ENCODE measurements at places on chromosomes 16 and 17.
A peak's percentile ranks its signal among the peaks of the same experiment; 100 is the strongest.

DNA sequence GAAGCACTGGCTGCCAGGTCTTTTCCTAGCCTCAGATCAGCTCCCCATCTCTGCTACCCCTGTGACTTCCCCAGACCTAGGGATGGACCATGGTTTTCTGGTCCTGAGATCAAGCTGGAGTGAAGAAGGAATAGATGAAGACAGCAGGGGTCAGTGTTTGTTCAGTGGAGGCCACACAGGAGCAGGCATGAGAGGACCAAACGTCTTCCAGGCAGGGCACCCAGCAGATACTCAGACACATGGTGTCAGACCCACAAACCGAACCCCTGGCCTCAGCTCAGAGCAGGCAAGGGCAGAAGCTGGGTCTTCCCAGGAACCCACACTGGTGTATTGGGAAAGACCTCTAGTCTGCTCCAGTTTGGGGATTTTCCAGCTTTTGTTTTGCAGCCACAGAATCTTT, 189.7 kb downstream of the IRX5 start:
- DNase-seq, result no peak

DNA sequence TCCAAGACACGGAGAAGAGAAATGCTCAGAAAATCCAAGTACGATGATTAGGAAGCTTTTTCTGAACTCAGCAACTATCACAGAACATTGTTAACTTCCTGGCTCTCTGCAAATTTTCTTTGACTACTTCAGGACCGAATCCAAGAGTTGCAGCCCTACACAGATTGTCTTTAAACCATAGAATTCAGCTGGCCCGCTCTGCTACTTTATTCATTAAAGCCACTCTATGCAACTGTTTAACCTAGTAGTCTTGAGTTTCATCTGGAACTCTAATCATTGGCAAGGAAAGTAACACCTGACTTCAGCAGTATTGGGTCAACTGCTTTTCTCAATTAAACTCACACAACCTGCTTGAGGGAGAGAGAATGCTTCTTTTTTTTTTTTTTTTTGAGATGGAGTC, 210.1 kb downstream of the SLC39A11 start:
- DNase-seq, result peak; percentile 37

- peak; percentile 94 for DNase-seq
Measured at GRCh38 chr16:84611041-84611440, 6.8 kb downstream of the COTL1 start.

DNA sequence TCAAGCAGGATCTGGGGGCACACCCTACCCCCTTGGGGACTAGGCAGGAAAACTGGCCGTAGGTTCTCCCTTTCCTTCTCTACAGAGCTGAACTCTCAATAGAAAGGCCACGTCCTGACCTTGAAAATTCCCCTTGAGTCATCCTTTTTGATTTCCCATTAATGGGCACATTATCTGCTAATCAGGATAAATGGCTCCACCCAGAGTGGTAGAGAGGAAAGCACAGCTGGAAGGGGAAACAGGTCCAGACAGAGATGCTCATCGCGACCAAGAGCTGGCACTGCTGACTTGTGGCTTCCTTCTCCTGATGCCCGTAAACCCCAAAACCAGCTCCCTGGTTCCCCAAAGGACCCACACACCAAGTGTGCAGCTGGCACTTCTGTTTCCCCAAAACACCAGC, 206.5 kb upstream of the CDH5 start:
- peak; percentile 30 for DNase-seq

- no peak for DNase-seq
Measured at GRCh38 chr16:74279266-74279665, 17.3 kb upstream of the PSMD7 start.
